ENCODE measurements at places on chromosomes 5 and 9.

GRCh38 chr9:97431549-97432143 lies 19.8 kb downstream of the TDRD7 start:
- no peak for DNase-seq

DNA sequence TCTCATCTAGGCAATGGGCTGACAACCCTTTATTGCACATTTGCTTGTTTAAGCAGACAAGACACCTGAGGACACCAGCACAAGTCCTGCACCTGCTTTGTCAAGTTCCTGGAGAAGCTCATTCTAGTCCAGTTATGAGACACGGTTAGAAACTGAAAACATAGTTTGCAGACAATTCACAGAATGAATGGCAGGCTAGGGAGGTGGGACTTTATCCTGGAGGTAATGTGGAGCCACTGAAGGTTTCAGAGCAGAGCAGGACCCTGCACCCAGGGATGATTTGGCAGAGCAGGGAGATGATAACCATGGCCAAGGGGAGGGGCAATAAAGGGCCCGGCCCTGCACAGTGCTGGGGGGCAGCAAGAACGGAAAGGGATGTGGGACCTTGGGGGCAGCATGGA lies 50.7 kb upstream of the SLC25A51 start:
- DNase-seq = no peak

- no peak for DNase-seq
These were observed 25.8 kb upstream of the IFNA14 start for GRCh38 chr9:21265421-21266189.

GRCh38 chr9:130265431-130266235 lies at the start of gene HMCN2:
Gene HMCN2 (plus strand): TSS chr9:130265760. CDS start chr9:130265879, 119 bp downstream.
- no peak for DNase-seq

Measured in stimulated activated CD4-positive, alpha-beta T cell treated with anti-CD3 and anti-CD28 coated beads, TNF-alpha, amount 100 ng/mL, for 24 hours (primary cell).